ENCODE measurements at places on chromosomes 16 and 17.

GRCh38 chr16:17369421-17370222 lies 101.1 kb downstream of the XYLT1 start:
- DNase-seq, result peak; percentile 92

GRCh38 chr16:67936124-67936879 lies at the start of gene PSMB10:
TSS of gene PSMB10 (minus strand) at chr16:67936850. CDS start at chr16:67936749, 101 bp downstream.
- peak; percentile 68 for DNase-seq

DNA sequence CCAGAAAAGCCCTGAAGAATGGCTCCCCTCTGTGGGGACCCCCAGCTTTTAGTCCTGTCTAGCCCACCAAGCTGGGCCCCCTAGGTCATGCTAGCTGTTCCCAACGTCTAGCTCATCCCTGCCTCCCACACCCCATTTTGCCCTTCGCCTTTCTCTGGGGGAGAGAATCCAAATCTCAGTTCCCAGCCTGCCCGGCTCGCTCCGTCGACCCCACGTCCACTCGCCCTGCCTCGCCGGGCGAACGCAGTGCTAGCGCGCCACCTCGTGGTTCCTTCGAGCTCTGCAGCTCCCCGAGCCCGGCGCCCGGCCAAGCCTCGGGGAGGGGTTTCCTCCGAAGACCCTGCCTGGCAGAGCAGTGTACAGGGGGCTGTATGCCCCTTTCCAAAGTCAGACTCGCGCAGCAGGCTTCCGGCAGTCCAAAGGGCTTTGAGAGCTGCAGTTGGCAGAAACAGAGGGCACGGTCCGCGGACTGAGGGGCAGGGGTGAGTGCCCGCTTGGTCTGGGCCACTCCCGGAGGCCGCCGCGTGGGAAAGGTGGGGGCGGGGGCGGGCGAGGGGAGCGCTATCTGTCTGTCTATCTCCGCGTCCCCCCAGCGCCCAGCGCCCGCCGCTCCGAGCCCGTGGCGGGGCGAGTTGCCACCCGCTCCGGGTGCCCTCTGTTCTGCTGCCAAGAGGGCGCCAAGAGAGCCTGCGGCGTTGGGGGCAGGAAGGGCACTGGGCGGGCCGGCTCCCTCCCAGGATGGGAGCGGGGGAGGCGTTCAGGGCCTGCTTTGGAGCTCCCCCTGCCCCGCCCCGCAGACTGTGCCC lies 1.7 kb upstream of the DLX3 start:
- peak; percentile 53 for DNase-seq

DNA sequence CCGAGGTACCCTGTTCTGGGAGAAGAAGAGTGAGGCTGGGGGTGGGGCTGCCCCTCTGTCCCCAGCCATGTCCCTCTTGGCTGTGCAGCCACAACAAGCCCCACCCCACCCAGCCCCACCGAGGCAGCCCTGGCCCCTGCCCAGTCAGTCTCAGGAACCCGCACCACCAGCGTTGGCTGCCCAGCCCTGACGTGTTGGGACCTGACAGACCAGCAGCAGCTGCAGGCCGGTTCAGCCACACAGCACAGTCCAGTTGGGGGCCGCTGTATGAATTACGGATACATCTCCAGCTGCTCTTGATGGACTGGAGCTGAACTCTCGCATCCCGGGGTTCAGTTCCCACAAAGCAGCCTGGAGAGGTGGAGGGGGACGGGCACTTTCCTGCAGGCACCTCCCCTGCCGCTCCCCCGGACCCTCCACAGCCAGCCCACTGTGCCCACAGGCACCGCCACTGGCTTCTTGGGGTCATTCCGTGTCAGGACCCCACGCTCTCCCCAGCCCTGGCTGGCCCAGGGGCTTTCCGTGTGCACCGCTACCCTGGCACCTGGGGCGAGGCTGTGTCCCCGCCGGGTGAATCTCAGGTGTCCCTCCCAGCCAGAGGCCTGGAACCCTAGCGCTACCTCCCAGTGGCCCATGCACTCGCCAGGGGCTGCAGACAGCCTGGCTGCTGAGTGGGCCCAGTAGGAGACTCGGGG lies 7.1 kb downstream of the CDH15 start:
- no peak for DNase-seq

GRCh38 chr17:13030056-13030455 lies 12.2 kb upstream of the ELAC2 start:
- no peak for DNase-seq

GRCh38 chr17:50051082-50051576 lies 4.8 kb upstream of the ITGA3 start:
- DNase-seq, result no peak

DNA sequence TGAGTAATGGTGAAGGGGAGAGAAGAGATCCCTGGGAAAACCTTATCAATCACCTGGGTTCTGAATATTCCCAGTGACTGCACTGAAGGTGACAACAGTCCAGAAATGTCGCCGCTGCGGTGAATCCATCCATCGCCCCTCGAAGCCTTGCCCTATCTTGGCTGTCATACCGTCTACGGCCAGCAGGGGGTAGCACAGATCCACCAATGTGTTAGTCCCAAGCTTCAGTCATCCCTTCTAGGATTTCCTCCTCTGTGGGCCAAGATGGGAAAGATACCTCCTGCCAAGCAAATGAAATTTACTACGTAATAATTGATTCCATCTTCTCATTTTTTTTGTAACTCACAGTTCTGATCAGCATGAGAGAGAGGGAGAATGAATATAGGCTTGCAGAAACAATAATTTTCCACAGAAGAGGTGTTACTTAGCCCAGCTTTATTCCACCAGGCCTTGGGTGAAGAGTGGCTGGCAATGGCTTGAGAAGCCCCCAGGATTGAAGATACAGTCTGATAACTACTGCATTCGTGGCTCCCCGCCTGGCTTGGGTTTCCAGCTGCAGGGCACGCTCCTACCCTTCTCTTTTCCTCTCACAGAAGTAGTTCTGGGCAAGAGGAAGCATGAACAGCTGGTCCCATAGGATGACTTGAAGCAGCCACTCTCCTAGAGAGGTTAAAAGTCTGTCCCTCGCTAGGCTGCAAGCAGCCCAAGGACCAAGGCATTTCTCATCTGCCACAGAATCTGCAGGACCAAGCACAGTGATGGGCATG lies 2.6 kb upstream of the FMNL1 start:
- DNase-seq, result peak; percentile 80

DNA sequence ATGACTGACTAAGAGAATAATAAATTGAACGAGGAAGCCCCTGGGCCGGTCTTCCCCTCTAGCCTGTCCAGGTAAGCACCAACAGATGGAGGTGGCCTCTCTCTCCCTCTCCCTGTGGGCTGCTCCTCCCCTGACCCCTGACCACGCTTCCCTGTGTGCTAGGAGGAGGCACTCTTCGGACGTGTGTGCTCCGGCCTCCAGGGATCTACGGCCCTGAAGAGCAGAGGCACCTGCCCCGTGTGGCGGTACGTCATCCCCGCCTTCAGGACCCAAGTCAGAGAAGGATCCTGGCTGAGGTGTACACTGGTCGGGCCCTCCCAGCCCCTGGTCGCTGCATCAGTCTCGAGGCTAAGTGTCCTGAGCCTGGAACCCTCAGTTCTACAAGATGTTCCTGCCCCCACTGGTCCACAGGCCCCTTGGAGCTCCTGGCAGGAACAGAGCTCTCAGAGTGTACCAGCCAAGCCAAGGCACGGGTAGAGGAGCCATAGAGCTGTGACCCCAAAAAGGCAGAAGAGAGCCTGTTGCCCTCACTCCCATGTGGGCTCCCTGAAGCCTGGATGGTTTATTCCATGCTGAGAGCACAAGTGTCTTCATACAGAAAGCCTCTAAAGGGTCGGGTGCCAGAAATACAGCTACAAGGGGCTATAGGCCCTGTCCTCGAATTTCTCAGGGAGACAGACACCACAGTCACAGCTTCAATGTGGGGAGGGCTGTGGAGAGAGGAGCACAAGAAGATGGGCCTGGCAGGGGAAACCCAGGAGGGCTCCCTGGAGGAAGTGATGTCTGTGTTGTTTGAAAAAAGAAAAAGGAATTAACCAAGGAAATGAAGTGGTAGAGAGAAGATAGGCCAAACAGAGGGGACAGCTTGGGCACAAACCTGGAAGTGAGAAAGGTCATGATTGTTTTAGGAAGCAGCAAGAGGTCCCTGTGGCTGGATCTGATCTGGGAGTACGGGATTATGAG lies 15.9 kb downstream of the SDR42E2 start:
- DNase-seq, result no peak

GRCh38 chr16:30381291-30382041 lies 895 bp downstream of the SEPTIN1 start:
- DNase-seq, result peak; percentile 67

- no peak for DNase-seq
Measured at GRCh38 chr16:9351440-9351839, 260.0 kb downstream of the HAPSTR1 start.

- peak; percentile 3 for DNase-seq
Measured at GRCh38 chr16:53849585-53849984, 145.6 kb downstream of the FTO start.

DNA sequence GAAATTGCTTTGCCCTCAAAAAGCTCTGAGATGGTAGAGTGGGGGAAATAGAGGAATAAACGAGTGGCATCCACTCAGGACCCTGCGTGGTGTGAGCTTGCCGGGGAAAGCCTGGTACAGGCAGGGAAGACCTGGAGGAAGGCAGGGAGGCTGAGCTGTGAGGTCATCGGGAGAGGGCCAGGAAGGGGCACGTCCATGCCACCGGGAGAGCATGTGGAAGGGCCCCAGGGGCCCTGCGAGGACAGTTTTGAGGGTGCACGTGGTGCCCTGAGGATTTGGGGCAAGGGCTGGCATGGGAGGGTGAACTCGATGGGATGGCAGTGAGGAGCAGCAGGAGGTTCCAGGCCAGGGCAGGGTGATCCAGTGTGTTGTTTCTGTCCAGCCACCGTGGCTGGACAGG lies 56.3 kb upstream of the CBFA2T3 start:
- no peak for DNase-seq

DNA sequence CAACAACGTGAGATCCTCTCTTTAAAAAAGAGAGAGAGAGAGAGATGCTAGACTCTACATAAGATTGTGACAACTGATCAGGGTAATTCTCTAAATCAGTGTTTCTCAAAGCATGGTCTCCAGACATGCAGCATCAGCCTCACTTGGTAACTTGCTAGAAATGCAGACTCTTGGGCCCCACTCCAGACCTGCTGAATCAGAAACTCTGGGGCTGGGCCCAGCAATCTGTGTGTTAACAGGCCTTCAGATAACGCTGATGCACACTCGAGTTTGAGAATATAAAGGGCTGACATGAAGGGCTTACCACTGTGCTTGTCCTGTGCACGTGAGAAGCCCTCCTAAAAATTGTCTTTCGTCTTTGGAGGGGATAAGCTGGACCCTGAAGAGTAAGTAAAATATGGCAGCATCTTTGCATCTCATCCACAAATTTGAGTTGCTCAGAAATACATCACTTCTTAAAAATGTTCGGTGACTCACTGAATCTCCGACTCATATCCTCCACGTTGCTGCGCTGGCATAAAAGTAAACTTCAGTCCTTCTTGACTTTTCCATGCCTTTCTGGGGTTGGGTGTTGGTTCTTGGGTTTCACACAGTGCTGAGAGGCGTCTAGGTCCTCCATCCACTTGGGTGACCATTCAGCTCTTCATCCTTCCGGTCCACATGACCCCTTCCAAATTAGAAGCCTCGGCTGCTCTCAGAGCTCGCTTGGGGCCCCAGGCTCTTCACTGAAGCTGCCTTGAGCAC lies 26.1 kb upstream of the KDM8 start:
- no peak for DNase-seq

- no peak for DNase-seq
Measured at GRCh38 chr16:87582966-87583325, 19.4 kb upstream of the JPH3 start.
